ENCODE measurements at places on chromosomes 1 and 21. TPM values are rescaled to one million over a fixed set of nuclear protein-coding genes. Genes with fewer than 3 reads are reported as not detected.

PPM1J gene
- total RNA-seq, result 7.9 TPM

LORICRIN gene
- not detected for total RNA-seq

DYNLT4 gene
- total RNA-seq, result not detected

PIK3CD gene
- 14.2 TPM for total RNA-seq

EXO1 gene
- total RNA-seq, result 1.4 TPM

ERRFI1 gene
- total RNA-seq, result 29.1 TPM

All from dorsolateral prefrontal cortex (tissue), 122 donors.